D341Med (cell line): ENCODE measurements at places on chromosomes 3 and 15.

DNA sequence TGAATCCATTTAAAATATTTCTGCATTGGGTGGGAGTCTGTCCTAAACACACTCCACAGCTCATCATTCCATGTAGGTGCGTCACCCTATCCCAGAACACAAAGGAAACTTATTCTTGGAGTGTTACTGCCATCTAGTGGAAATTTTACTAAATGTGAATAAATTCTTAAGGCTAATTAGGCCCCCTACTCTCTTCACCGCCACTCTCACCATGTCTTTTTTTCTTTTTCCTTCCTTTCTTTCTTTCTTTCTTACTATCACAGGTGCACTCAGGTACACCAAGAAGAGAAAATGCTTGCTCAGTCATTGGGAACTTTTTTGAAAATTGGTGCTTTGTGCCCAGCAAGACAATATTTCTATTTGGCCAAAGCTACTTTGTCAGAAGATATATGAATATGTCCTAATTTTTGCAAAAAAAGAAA, 26.4 kb upstream of the ATP8B4 start:
- DNase-seq: peak; percentile 60

- no peak for DNase-seq
These were observed 775.8 kb downstream of the ZNF385D start for GRCh38 chr3:20975188-20975651.

- no peak for DNase-seq
These were observed 19.0 kb downstream of the FAN1 start for GRCh38 chr15:30922480-30923311.

DNA sequence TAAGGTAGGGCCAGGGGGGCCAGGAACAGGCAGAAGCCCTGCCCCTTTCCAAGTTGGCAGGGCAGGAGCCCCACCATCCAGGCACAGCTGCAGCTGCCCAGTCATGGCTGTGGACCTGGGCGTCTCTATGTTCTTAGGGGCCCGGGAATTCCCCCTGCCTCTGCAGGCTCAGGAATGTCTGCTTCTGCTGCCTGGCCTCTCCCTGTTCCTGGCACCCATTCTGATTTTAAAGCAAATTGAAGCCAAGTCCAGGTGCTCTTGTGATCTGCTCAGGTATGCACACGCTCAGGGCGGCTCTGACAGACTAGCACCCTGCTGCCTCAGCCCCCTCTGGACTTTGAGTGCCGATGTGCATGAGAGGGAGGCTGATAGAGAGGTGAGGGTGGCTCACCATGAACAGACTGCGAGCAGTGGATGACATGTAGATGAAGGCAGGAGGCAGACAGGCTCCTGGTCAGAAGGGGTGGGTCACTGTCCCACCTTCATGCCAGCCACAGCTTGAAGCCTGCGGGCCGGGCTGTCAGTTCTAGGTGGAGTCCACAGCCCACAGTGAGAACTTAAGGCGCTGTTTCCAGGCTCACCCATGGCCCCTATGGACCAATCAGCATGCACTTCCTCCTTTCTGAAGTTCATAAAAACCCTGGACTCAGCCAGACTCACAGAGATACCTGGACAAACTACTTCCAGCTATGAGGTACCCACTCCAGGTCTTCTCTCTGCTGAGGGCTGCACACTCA, 747.8 kb upstream of the GBE1 start:
- no peak for DNase-seq

GRCh38 chr3:18557216-18557615, 132.1 kb upstream of the SATB1 start:
- DNase-seq: no peak

- DNase-seq: peak; percentile 33
These were observed 110.6 kb upstream of the MEF2A start for GRCh38 chr15:99454941-99455788.

DNA sequence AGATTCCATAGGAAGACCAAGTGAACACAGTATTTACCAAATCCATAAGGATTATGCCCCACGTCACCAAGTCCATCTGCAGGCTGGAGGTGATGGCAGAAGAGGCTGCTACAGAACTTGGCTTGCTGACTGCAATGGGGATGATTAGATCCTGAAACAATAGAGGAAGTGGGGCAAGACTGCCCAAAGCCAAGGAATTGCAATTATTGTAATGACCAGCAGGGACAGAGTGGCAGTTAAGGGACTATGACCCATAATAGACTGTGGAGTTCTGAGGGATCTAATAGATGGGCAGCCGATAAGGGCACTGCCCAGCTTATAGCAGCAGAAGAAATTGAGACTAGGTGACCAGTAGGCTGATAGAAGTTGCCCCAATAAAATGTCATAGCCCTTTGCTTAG, 108.4 kb downstream of the MINAR1 start:
- DNase-seq: no peak

GRCh38 chr3:154932633-154933032, 147.5 kb upstream of the MME start:
- DNase-seq: no peak

GRCh38 chr15:93882141-93882540, 349.2 kb upstream of the MCTP2 start:
- no peak for DNase-seq

- no peak for DNase-seq
These were observed 9.0 kb upstream of the STRIT1 start for GRCh38 chr3:155302481-155302880.

GRCh38 chr3:171088964-171089754, 62.6 kb upstream of the SLC2A2 start:
- DNase-seq: no peak

DNA sequence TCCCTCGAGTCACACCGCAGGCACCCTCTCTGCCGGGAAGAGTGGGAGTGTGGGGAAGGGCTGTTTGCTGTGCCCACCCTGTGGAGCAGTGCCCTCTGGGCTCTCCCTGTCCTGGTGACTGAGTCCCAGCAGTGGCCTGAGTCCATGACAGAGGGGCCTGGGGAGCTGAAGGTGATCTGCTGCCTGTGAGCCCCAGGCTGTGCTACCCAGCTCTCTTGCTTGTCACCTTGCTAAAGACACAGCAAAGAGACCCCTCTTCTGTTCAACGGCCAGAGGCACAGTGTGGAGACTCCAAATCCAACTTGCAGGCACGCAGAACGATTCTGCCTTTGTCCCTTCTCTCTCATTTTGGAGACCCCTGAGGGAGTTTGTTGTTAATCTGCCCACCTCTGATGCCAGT, 232.6 kb downstream of the OPA1 start:
- no peak for DNase-seq

DNA sequence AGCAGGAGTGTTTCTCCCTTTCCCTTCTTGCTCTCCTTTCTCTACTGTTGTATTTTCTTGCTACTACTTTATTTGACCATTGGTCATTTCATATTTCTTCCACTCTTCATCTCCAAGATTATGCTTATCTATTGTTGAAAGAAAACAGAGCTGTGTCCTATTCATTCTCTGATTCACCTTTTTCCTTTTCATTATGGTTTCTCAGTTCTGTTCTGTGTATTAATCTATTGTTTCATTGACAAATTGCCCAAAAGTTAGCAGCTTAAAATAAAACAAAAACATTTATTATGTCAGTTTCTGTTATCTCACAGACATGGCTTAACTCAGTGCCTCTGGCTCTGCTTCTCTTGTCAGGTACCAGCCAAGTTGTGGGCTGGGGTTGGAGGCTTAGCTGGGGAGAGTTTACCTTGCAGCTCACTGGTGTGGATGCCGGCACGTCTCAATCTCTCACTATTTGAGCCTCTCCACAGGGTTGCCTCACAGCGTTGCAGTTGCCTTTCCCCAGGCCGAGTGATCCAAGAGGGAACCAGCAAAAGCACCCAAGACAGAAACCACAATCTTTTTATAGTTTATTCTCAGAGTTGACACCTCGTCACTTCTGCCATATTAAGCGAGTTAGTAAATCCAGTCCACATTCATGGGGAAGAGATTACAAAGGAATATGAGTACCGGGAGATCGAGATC, 36.9 kb upstream of the FILIP1L start:
- no peak for DNase-seq

DNA sequence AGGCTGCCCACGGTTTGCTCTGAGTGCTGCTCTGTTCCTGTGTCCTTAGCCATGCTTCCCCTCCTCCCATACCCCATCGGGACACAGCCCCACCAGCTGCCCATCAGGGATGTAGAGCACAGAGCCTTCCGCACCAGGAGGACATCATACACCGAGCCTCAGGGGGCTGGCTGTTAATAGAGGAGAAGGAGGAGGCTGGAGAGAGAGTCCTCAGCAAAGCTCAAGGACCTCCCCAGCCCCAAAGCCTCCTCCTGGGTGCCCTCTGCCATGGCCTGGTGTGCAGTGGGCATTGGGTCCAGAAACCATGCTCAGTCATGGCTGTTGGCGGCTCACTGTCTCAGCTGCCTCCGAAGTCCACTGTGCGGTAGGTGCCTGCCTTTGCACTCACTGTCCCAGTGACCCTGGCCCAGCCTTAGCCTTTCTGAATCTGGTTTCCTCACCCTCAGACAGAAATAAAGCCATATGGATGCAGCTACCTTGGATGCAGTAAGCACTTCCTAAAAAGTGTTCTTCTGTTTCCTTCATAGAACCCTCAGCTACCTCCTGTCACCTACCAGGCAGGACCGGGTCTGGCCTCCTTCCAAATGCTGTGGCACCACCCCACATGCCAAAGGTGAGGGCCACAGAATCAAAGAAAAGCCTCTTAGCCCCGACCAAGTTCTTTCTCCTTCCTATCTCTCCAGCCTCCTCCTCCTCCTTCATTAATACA, 53.9 kb downstream of the ACAD9 start:
- no peak for DNase-seq

DNA sequence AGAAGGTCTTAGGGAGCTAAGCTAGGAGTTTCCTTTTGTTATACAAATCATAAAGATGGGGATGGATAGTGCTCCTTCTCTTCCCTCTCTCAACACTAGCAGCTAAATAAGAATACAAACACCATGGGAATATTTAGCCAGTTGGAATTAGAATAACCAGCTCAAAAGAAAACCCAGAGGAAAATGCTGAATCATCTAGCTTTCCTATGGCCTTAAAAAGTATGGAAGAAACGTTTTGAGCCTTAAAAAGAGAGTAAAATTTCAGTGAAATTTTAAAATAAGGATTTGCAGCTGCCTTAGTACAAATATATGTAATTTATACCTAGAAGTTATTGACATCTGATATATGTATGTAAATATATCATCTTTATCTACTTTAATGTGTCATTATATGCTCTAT, 245.8 kb downstream of the STXBP5L start:
- no peak for DNase-seq

DNA sequence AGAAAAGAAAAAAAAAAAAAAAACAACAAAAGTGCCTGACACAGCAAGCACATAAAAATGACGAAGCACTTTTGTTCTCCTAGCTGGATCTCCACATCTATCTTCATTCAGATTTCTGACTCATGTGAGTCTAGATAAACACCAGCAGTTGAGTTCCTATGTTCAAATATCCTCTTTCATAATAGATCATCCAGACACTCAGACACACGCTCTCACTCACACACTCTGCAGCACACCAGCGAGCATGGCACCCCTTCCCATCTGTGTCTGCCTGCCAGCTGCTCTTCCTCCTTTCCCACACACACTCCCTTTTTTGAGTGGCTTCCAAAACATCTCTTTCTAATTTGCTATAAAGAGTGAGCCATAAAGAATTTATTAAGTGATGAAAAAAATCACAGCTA, 19.8 kb upstream of the CELF6 start:
- no peak for DNase-seq

DNA sequence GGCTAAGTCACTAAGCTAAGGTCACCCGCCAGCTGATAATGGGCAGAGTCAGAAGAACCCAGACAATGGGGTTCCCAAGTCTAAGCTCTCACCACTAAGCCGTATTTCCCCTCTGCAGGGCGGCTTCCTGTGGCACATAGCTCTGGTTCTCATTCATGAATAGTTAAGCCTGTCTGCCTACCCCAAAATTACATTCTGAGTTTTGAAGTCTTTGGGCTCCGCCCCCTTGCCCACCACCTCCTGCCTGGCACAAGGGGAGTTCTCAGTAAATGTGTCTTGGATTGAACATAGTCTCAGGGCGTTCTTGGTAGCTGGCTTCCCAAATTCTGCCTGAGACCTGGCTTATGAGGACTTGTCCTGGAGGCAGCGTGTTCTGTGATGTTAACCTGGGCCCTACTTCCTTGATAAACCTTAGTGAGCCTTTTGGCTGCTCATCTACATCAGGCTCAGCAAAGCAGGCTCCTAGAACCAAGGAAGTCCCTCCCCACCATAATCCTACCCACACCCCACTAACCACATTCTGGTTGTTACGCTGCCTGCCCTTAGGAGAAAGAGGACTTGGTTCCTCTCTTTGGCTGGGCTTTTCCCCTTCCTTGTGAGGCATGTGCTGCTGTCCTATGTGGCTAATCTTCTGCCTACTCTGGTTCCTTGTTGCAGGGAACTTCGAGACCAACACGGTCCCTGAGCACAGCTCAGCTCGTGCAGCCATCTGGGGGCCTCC, 54.9 kb downstream of the STARD5 start:
- no peak for DNase-seq

- DNase-seq: no peak
These were observed 443 bp upstream of the NR2F2 start for GRCh38 chr15:96330064-96330449.

DNA sequence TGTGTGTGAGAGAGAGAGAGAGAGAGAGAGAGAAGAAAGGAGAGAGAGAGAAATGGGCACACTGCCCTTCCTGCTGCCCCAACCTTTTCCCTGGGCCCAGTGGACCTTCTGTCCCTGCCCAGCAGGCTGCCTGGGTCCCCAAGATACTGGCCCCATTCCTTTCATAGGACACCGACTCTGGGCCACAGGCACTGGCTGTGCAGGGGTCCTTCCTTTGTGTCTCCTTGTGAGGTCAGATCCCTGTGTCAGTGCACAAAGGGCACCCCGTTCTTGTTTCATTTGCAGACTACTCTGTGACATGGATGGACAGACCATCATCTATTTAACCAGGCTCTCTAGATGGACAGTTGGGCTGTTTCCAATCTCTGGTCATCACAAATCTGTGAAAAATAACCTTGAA, 21.3 kb upstream of the KLF13 start:
- no peak for DNase-seq

DNA sequence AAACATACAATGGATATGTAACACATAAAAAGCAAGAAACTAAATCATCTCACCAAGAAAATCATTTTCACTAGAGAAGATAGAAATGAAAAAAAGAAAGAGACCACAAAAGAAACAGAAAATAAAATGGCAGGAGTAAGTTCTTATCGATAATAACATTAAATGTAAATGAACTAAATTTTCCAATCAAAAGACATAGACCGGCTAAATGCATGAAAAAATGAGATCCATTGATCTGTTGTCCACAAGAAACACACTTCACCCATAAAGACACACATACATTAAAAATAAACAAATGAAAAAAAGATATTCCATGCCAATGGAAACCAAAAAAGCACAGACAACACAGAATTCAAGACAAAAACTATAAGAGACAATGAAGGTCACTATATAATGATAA, 1771.9 kb downstream of the SI start:
- DNase-seq: no peak
